ENCODE measurements at places on chromosomes 2 and 18. TPM values are rescaled to one million over a fixed set of nuclear protein-coding genes. Genes with fewer than 3 reads are reported as not detected.
A peak's percentile ranks its signal among the peaks of the same experiment; 100 is the strongest.

- DNase-seq, result peak; percentile 62
- no peaks in the 10 kb centered on the region for H3K4me1 ChIP-seq
- H3K27ac ChIP-seq, result no peak overlapping the region
- H3K36me3 ChIP-seq, result no peaks in the 10 kb centered on the region
- no peaks in the 10 kb centered on the region for H3K27me3 ChIP-seq
These were observed 399.8 kb downstream of the TMEM182 start for GRCh38 chr2:103161456-103162289.

DNA sequence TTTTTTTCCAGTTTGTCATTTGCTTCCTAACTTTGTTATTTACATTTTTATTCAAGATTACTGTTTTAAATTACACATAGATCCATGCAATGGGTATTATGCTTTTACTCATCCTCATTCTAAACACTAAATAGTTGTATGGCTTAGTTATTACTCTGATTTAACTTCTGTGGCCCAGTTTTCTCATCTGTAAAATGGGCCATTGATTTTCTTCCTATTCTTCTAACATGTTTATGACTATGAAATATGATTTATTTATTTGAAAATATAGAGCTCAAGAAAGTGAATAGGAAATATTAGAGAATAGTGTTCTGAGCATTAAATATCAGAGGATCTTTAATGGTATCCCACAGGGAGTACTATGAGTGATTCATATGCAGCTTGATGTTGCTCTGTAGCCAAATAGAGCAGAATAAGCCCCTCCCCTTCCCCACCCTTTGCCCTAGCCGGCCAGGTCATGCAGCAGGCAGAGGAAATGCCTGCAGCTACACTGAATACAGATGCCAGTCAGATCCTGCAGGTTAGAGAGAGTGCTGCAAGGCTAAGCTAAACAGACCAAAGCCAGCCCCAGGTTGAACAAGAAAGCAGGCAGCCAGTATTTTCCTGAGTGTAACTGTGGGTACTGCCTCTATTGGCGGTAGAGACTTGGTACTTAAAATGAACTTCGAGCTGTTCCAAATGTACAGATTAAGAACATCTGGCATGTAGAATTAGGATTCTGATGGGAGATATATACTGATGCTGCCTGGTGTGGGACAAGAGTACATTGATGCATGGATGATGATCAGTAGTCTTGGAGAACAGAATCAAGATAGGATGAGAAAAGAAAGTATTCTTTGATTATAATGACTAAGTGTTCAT is 11.7 kb upstream of the ACYP2 start:
- no peaks in the 10 kb centered on the region for H3K4me1 ChIP-seq
- H3K4me3 ChIP-seq, result no peak overlapping the region
- no peaks in the 10 kb centered on the region for H3K36me3 ChIP-seq
- no peaks in the 10 kb centered on the region for H3K27me3 ChIP-seq

Gene CTAGE1
- 4.2 TPM for total RNA-seq

Gene MBP
- total RNA-seq, result 20.3 TPM

GRCh38 chr2:75035444-75036353 is 77.3 kb downstream of the POLE4 start:
- H3K27ac ChIP-seq, result no peak overlapping the region
- no peaks in the 10 kb centered on the region for H3K27me3 ChIP-seq
- no peak for DNase-seq
- H3K4me3 ChIP-seq, result no peak overlapping the region

- H3K4me3 ChIP-seq, result no peak overlapping the region
- no peak for DNase-seq
These were observed 143.6 kb downstream of the VAPA start for GRCh38 chr18:10057401-10057893.

GRCh38 chr2:15732341-15733077 is 140.8 kb downstream of the DDX1 start:
- H3K4me3 ChIP-seq, result no peak overlapping the region
- no peaks in the 10 kb centered on the region for H3K27me3 ChIP-seq
- no peak overlapping the region for H3K27ac ChIP-seq
- no peak for DNase-seq
- peaks cover 24% of the 10 kb centered on the region for H3K4me1 ChIP-seq
- no peaks in the 10 kb centered on the region for H3K36me3 ChIP-seq

- H3K27me3 ChIP-seq, result no peaks in the 10 kb centered on the region
- no peaks in the 10 kb centered on the region for H3K4me1 ChIP-seq
- no peak overlapping the region for H3K27ac ChIP-seq
These were observed 32.4 kb downstream of the MEMO1 start for GRCh38 chr2:31978436-31978835.

GRCh38 chr18:54765636-54766375 is 62.5 kb upstream of the RAB27B start:
- H3K4me1 ChIP-seq, result no peaks in the 10 kb centered on the region
- H3K27me3 ChIP-seq, result no peaks in the 10 kb centered on the region
- no peaks in the 10 kb centered on the region for H3K36me3 ChIP-seq
- DNase-seq, result no peak

DNA sequence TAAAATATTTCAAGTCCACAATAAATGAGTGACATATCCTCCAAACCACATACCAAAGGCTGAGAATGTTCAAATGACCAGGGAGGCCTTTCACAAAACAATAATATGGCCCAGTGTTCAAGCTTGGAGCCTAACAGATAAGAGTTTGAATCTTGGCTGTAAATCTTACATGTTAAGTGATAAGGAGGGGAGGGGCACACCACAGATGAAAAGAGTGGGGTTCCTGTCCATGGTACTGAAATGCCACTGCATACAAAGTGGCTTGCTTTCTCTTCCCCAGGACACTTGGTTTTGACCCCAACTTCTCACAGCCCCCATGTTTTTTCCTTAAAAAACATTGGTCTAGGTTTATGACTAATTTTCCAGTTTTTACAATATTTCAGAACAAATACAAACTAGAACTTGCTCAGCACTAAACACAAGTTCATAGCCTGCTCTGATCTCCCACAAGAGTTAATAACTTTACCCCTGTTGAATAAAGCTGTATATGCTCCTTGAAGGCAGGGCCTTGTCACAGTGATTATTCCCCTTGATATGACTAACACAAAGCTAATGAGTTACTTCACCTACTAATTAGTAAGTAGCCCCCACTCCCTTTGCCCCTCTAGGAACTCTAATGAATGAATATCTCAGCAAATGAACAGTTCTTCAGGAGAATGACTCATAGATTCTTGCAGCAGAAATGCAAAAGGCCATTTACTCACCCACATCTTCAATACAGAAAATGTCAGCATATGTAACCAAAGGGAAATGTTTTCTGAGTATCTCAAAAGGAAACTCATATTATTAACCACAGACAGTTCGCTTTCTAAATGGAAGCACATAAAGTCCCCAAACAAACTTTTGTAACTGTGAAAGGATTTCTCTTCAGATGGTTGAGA is 142.2 kb downstream of the SATB2 start:
- H3K27me3 ChIP-seq, result no peaks in the 10 kb centered on the region
- H3K36me3 ChIP-seq, result no peaks in the 10 kb centered on the region
- no peaks in the 10 kb centered on the region for H3K4me1 ChIP-seq
- H3K27ac ChIP-seq, result no peak overlapping the region

DNA sequence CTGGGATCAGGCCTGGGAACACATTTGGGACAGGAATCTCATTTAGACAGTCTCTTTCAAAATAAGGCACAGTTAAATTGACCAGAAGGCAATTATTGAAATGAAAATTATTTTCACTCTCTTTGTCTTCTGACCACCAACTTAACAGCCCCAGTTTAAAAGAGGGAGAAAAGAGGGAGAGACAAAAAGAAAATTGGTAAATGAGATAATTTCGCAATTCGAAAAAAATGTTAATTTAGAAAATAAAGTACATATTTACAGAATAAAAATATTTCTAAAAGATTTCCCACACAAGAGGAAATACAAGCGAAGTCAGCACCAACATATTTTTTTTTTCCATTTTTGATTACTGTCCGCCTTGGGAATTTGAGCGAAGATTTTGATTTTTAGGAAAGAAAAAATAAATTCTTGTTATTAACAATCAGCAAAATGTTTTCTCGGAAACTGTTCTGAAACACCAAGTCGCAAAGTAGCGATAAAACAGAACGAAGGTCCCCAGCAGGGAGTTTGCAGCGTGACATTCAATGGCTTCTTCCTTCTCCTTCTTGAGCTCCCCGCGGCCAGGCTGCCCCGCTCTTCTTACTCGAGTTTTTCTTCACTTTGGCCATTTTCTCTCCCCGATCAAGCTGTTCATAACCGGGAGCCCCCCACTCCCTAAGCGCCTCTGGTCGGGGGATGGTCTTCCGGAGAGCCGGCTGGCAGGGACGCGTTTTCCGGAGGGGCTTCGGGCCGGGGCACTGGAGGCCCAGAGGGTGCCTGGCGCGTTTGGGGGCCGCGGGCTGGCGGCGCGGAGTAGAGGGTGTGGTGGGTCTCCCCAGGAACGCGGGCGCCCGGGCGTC is 5.0 kb downstream of the SP9 start:
- H3K36me3 ChIP-seq, result no peaks in the 10 kb centered on the region
- no peak for DNase-seq
- H3K4me3 ChIP-seq, result no peak overlapping the region

DNA sequence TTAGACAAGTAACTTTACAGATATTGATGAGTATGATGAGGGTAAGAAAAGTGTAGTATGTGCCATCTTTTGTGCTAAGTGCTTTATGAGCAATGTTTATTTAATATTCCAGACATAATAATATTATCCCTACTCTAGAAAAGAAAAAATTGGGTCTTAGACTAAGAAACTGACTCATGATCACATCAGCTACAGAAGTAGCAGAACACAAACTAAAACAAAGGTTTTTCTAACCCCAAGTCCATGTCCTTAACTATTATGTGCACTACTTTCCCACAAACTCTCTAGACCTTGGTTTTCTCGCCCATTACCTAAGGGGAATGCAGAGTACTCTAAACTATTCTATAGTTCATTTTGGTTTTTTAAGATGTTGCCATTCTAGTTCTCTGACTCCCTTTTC is 64.5 kb downstream of the BAZ2B start:
- no peak for DNase-seq
- no peak overlapping the region for H3K4me3 ChIP-seq
- no peaks in the 10 kb centered on the region for H3K27me3 ChIP-seq
- H3K27ac ChIP-seq, result no peak overlapping the region
- H3K36me3 ChIP-seq, result no peaks in the 10 kb centered on the region
- no peaks in the 10 kb centered on the region for H3K4me1 ChIP-seq

DNA sequence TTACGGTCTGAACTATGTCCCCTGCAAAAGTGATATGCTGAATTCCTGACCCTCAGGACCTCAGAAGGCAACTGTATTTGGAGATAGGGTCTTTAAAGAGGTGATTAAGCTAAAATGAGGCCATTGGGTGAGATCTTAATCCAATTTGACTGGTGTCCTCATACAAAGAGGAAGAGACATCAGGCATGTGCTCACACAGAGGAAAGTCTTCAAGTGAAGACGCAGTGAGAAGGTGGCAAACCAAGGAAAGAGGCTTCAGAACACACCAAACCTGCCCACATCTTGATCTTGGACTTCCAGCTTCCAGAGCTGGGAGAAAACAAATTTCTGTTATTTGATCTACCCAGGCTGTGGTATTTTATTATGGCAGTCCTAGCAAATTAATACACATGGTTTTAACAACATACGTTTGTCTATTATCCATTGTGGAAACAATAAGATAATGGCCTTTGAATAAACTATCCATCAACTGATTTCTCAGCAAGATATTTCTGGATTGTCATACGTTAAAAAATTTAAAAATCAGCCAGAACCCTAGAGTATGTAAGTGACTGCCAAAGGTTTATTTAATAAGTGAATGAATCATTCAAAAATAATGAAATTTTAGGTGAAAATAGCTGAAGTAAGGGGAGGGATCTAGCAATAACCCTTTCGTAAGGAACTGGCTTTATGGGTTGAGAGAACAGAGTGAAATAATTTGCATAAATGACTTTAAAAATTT is 6.5 kb downstream of the WIPF1 start:
- no peak overlapping the region for H3K4me3 ChIP-seq
- no peak for DNase-seq
- H3K27ac ChIP-seq, result no peak overlapping the region

Gene INHBB
- total RNA-seq, result 123 TPM

Gene ABCA12
- 1.6 TPM for total RNA-seq

- H3K4me1 ChIP-seq, result no peaks in the 10 kb centered on the region
- H3K27me3 ChIP-seq, result no peaks in the 10 kb centered on the region
- no peak overlapping the region for H3K27ac ChIP-seq
- no peak overlapping the region for H3K4me3 ChIP-seq
These were observed 7.7 kb downstream of the SLC14A1 start for GRCh38 chr18:45731716-45732115.

DNA sequence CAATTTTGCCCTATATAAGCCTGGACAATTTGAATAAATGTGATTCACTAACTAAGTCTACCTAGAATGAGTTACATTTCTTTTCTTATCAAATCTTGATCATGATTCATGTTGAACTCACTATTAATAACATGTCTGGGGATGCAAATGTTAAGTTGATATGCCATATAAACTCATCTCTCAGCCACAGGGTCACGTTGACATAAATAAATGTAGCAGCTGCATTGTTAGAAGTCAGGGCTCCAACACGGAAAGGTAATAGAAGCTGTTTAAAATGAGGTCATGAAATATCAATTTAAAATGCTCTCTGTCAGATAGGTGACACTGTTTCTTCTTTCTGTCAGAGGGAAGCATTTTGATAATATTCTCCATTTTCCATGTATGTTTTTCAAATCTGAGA is 521.9 kb downstream of the CCDC85A start:
- H3K4me3 ChIP-seq, result no peak overlapping the region
- H3K36me3 ChIP-seq, result no peaks in the 10 kb centered on the region
- H3K4me1 ChIP-seq, result no peaks in the 10 kb centered on the region

- H3K27me3 ChIP-seq, result no peaks in the 10 kb centered on the region
- no peaks in the 10 kb centered on the region for H3K36me3 ChIP-seq
- H3K4me3 ChIP-seq, result no peak overlapping the region
- no peak for DNase-seq
- no peaks in the 10 kb centered on the region for H3K4me1 ChIP-seq
These were observed 16.2 kb upstream of the BCL11A start for GRCh38 chr2:60569680-60570111.

Gene C1QL2
- 1.2 TPM for total RNA-seq

Gene MARCHF7
- 89.4 TPM for total RNA-seq

Gene REG1B
- total RNA-seq, result not detected

Gene DTNA
- 69.1 TPM for total RNA-seq

Measured in testis (tissue), 5 donors.